ENCODE measurements at places on chromosomes 3 and 15.

- DNase-seq: no peak
Observed at GRCh38 chr15:52936489-52936888, 146.4 kb upstream of the ONECUT1 start.

- DNase-seq: no peak
Observed at GRCh38 chr3:105014631-105015030, 352.1 kb upstream of the ALCAM start.

- no peak for DNase-seq
Observed at GRCh38 chr3:135084405-135084804, 289.3 kb downstream of the EPHB1 start.

GRCh38 chr3:110697961-110698360 is 373.7 kb upstream of the NECTIN3 start:
- DNase-seq: peak; percentile 20

GRCh38 chr3:50623840-50624474 is 7.0 kb downstream of the MAPKAPK3 start:
- no peak for DNase-seq

- no peak for DNase-seq
Observed at GRCh38 chr3:179551349-179552105, 11.2 kb upstream of the ACTL6A start.

Data from HFF-Myc (cell line).